Neural progenitor cell (in vitro differentiated cells): ENCODE measurements at places on chromosomes 3 and 15. TPM values are rescaled to one million over a fixed set of nuclear protein-coding genes. Genes with fewer than 3 reads are reported as not detected.

- peak; percentile 23 for DNase-seq
Observed at GRCh38 chr3:84946240-84946639, 12.5 kb upstream of the CADM2 start.

DNA sequence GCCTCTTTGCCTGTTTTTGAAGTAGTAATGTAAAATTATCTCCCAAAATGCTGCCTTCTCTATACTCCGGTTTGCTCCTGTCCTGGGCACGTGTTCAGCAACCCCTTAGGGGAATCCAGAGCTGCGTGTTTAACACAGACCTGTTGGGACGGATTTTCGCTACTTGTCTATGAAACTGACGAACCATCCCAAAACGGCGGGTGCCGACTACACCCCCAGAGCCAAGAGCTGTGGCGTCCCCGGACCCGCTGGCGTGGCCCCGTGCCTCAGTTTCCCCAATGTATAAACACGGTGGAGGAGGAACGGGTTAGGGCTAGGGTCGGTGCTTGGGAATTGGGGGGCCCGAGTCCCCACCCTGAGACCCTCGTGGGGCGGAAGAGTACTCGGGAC is 473 bp downstream of the FHIT start:
- peak; percentile 35 for DNase-seq

- DNase-seq, result peak; percentile 75
Observed at GRCh38 chr15:34588046-34588674, 4.7 kb upstream of the GOLGA8B start.

DNA sequence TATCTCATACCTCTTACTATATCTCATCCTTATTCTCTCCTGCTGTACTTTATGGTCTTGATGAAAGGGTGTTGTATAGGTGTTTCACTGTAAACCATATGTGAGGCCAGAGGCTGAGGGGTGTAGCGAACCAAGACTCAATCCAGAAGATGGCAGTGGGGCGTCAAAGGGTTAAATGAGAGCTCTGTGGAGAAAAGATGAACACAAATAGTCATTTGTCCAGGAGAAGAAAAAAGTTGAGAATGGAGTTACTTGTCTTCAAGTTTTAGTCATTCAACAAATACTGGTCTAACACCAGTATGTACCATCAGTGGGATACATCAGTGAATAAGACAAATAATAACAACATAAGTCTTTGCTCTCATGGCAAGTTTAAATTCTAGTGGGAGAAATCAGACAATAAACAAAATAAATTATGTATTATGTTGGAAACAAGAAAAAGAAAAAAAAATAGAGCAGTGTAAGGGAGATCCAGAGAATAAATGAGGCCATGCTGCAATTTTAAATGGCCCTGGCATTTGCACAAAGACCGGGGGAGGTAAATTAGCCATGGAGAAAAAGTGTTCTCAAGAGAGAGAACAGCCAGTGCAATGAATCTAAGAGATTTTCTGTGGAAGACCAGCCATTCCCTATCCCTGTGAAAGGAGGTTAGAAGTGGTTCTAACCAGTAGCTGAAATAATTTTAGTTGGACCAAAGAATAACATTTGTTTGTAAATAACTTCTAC is 77.0 kb upstream of the UMPS start:
- DNase-seq, result no peak

GRCh38 chr15:62165793-62166375 is 799 bp upstream of the C2CD4B start:
- no peak for DNase-seq

GRCh38 chr15:42163947-42164550 is 7.6 kb upstream of the PLA2G4F start:
- DNase-seq, result no peak

DNA sequence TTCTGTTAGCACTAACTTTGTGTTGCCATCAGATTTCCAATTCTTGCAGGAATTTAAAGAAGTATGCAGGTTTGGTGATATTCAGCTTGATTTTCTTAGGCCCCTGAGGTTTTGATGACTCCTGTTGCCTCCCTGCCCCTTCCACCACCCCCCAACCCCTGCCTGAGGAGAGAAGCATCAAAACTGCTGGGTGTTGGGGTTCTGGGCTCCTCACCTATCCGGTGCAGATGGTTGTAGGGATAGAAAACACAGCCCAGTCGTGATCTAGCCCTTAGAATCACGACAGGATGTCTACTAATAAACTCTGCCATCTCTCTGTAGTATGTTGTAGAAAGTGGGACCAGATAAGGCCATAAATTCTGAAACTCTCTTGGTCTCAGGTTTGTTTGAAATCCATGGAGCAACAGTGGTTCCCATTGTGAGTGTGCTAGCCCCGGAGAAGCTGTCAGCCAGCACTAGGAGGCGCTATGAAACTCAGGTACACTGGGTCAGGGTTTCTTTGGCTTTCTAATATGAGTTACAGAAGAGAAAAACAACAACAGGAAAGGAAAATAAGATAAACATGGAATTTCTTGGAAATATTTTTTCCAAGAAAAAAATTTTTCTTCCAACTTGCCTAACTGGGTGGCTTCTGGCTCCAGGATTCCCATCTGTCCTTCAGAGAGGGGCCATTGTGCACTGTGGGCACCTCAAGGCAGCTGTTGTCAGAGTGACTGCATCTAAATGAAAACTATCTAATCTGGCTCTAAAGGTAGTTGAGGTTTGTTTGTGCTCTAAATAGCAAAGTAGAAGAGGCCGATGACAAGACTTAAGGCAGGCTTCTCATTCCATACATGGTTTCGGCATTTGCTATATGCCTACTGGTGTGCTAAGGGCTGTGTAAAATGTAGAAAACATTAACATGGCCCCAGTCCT is 8.7 kb downstream of the SRP14 start:
- DNase-seq, result peak; percentile 71

GRCh38 chr3:35393901-35394799 is 245.2 kb upstream of the ARPP21 start:
- no peak for DNase-seq

- peak; percentile 85 for DNase-seq
Observed at GRCh38 chr3:38655708-38656300, 6.3 kb upstream of the SCN5A start.

DNA sequence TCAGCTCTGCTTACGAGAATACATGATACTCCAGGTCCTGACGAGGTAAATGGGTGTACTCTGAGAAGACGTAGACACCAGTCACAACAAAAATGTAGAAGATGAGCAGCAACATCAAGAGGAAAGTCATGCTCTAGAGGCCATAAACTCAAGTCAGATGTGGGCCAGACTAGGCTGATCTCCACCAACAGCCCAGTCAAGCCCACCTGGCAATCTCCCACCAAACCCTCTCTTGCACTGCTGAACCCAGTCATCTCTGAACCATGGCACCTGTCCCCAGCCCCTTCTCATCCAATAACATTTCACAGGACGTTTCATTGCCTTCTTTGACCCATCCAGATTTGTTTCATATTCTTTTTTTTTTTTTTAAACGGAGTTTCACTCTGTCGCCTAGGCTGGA is 10.8 kb upstream of the PDIA3 start:
- no peak for DNase-seq

Gene CLDN18
- total RNA-seq, result not detected in 2 replicates

Gene SAMMSON
- not detected in 2 replicates for total RNA-seq

Gene LRRIQ4
- total RNA-seq, result not detected in 2 replicates
